Stimulated activated CD4-positive, alpha-beta T cell treated with anti-CD3 and anti-CD28 coated beads, Interleukin-1b, Interleukin-23, amount 100 ng/mL, for 48 hours (primary cell): ENCODE measurements at places on chromosomes 5 and 9.
A peak's percentile ranks its signal among the peaks of the same experiment; 100 is the strongest.

GRCh38 chr5:103465891-103466290 is 96.7 kb downstream of the NUDT12 start:
- no peak for DNase-seq

DNA sequence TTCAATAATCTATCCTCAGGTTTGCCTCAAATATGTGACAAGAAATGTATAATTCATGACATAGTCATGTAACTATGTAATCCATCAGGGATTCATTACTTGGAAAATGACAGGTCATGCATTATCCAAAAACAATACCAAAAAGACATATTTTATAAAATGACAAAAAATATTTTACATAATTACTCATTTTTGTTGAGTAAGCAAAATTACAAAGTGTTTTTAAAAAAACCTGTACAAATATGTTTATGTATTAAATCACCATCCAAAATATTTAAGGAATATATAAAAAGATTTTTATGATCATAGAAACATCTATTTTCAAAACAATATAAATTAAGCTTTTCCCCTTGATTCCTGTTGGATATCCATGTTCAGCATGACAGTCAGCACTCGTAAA is 36.7 kb upstream of the ITGA2 start:
- DNase-seq, result no peak

DNA sequence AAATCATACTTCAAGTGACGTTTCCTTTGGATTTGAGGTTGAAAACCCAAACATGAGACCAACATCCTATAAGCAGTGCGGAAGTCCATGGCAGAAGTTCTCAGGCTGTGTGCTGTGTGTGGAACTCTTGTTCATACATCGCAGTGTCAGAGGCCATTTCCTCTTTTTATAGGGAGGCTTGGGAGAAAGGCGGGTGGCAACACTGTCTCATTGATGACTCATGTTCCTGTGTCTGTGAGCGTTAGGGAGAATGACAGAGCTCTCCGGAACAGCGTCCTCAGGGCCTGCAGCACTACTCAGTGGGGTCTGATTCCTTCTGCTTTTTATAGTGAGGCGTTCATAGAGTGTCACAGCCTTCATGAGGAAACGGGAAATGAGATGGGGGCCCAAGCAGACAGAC is 98.8 kb upstream of the BASP1 start:
- peak; percentile 11 for DNase-seq

DNA sequence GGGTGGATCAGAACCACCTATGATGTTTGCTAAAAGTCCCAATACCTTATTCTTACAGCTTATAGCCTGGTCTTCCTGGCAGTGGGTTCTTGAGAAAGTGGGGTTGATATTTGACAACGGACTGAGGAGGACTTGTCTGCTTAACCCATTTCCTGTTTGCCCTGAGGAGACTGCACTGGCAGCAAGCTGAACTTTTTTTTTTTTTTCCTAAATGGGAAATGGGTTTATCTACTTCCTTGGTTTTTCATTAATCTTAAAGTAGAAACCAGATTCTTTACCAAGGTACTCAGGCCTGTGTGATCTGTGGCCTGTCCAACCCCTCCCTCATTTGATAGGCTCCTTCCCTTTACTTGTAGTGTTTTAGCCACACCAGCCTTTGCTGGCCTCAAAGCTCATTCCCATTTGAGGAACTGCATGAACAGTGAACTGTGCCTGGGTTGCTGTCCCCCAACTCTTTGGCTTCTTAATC is 47.1 kb downstream of the C9orf57 start:
- no peak for DNase-seq

DNA sequence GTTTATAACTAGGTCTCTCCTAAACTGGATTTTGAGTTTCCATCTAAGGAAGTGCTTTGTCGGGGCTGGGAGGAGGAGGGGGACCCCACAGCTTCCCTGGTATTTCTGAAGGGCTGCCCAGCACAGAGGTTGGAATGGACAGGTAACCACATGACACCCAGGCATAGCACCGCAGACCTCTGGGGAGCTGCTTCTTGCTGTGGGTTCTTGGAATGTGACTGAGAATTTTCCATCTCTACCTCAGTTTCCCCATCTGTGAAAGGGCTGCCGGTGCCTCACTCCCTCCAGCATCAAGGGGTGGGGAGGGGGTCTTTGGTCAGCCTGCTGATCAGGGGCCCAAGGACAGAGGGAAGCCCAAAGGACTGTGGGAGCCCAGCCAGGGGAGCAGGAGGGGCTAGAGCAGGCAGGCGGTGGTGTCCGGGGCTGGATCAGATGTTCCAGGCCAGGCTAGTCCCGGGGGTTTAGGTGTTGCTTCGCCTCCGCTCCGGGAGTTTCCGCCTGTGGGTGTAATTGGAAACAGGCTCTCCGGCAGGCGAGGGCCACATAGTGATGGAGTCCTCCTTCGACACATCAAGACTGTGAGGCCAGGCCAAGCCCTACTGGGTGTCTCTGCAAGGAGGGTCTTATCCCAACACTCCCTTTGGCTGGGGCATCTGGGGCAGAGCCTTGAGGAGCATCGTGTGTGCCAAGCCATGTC is 3.3 kb downstream of the OLFML2A start:
- DNase-seq, result no peak
